ENCODE measurements at places on chromosomes 5 and 9.

DNA sequence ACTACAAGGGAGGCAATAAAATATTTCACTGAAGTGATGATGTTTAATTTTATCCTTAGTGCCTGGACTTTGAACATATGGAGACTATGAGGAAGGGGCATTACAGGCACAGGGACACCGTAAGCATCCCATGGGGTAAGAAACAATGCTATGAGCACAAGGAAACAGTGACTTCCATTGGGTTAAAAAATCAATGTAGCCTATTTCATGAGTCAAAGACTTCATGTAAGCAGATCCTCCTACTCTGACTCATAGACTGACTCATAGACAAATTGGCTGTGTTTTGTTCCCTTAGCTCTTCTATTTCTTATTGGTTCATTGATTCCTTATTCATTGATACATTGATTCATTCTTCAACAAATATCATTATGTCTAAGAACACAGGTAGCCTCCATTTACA is 351.0 kb downstream of the PRELID2 start:
- peak; percentile 79 for DNase-seq

GRCh38 chr9:74557571-74557970 is 60.4 kb downstream of the RORB start:
- no peak for DNase-seq

- DNase-seq = peak; percentile 24
These were observed 16.3 kb upstream of the NPR2 start for GRCh38 chr9:35774907-35775635.

DNA sequence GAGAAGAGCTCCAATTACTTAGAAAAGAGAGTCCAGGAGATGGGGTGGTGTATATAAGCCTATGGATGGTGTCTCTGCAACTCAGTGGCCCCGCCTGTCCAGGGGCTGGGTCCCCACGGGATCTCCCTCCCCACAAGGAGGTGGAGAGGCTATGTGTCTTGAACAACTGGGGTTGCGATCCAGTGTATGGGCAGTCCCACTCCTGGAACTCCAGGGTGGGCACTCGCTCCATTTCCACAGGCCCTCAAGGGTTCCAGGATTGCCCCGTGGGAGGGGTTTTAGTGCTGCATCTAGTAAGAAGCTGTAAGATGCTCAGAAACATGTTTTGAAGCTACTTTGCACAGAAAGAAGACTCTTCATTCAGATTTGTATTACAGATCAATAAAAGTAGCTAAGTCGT is 558 bp upstream of the SMAD5 start:
- peak; percentile 10 for DNase-seq

DNA sequence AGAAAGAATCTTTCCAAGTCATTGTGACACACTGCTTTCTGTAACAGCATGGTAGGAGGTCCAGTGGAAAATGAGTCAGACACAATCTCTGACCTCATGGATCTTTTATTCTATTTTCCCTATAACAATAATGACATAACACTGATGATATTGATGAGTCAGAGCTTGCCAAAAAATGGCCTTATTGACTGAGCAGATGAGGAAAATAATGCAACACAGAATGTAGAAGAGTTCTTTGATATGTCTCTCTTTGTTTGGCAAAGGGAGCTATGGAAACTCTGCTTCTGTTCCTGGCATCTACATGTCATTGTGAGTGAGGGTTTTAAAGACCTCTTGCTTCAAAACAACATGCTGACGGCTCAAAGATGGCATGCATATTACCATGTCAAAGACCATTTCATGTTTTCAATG is 443.1 kb upstream of the ZNF608 start:
- peak; percentile 12 for DNase-seq

GRCh38 chr9:36745977-36746376 is 173.3 kb downstream of the MELK start:
- DNase-seq = no peak

DNA sequence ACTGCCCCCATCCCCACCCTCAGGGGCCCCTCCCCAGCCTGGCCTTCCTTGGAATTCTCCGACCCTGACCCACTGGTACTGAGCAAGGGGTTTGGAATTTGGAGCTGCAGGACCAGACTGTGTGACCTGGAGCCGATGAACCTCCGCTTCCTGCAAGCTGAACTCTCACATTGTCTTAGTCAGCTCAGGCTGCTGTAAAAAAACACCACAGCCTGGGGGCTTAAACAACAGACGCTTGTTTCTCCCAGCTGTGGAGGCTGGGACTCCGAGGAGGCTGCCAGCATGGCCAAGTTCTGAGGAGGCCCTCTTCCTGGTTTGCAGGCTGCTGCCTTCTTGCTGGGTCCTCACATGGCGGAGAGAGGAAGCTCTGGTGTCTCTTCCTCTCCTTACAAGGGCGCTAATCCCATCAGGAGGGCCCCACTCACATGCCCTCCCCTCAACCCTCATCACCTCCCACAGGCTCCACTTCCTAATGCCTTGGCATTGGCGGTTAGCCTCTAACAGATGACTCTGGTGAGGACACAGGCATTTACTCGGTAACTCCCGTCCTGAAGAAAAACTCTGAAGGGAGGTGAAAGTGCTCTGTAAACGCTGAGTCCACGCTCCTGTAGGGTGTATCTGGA is 42.4 kb downstream of the C5orf15 start:
- peak; percentile 63 for DNase-seq

DNA sequence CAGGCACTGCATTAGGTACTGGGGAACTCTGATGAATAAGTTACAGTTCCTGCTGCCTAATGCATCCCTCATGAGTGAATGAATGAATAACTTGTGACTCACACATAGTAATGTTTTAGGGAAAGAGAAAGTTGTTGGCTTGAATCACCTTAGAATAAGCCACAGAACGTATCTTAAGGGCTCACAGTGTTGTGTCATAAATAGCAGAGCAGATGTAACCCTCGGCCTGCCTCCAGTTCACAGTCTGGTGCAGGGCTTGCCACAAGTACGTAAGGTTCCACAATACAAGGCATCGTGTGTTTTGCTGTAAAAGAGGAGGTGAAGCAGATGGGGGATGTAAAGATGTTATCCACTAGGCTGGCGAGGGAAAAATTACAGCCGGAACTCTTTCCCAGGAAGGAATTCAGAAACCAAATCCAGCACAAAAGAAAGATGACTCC is 218.7 kb downstream of the TRPM3 start:
- peak; percentile 98 for DNase-seq

- no peak for DNase-seq
These were observed 28.4 kb upstream of the RNF130 start for GRCh38 chr5:180099733-180100611.

DNA sequence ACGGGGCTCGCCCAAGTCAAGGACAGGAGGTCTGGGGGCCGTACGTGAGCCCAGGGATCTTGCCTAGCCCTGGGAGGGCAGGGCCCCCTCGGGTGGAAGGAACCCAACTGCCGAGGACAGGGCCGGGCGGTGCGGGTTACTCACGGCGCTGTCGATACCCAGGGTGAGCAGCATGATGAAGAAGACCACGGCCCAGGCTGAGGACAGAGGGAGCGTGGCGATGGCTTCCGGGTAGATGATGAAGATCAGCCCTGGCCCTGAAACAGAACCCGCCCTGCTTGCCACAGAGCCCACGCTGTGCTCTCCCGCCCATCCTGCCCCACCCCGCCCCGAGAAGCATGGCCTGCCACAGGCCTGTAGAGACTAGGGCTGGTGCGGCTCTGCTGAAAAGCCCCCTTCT is 34.1 kb downstream of the SLC6A3 start:
- no peak for DNase-seq

DNA sequence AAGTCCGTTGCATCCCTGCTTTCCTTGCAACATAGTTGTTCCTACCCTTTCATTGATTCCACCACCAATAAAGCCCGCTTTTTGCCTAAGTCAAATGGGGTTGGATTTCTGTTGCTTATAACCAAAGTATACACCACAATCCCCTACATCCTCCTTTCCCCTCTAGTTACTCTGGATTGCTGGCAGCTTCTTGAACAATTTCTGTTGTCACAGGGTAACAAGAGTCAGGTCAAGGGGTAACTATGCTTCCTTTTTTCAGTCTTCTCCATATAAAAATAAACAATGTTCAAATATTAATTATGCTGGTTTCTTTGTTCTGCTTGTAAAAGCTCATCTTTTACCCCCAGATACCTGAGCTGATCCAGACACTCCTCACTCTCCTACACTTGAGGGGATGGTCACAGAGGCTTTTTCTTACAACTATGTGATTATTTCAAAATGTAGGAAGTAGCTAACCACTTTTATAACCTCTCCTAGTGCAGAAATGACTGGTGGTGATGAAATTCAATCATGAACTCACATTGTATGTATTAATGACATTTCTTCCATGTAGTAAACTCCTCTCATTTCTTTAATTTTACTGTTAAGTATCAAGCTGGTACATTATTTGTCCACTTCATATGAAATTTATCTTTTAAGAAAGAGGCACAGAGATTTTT is 136.5 kb downstream of the SNX18 start:
- DNase-seq = no peak

GRCh38 chr5:29949301-29949872 is 1244.1 kb upstream of the CDH6 start:
- DNase-seq = no peak

Measured in EH (cell line).